CD4-positive, alpha-beta T cell treated with Interleukin-6 at 100 ng/mL for 8 hours (primary cell): ENCODE measurements at places on chromosomes 13 and 19.

DNA sequence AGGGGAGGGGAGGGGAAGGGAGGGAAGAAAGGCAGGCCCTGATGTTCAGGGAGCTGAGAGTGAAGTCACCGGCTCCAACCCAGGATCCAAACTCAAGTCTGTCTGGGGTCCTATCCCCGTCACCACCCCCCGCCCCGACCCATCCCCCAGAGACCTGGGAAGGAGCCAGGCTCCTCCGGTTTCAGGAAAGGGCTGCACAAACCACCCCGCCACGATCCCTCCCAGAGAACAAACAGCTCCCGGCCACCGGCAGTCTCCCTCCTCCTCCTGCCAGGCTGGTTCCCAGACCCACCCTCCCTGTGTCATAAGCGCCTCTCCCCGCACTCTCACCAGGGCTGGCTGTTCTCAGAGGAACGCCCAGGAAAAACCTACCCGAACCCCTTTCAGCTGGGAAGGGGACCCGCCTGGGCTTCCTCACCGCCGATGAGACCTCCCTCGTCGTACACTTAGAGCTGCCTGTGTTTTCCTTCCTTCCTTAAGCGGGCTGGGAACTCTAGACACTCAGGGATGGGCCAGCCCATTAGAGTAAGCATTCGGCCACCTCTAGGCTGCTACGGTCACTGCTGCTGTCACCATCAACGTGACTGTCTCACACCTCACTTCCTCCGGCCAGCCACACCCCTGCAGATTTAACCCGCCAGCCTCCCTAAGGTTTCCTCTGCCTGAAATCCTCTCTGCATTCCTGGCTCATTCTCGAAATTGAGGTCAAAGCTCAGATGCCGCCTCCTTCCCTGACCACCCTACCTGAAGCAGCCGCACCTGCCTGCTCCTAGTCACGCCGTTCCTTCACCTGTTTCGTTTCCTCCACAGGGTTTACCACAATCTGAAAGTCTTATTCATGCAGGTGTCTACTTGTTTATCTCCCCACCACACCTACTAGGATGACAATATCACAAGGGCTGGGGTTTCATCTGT, 6.3 kb upstream of the RDH13 start:
- DNase-seq, result no peak

GRCh38 chr19:46861691-46862502, 1.1 kb downstream of the ARHGAP35 start:
- peak; percentile 2 for DNase-seq

- DNase-seq, result no peak
Observed at GRCh38 chr19:31095100-31095804, 254.0 kb downstream of the TSHZ3 start.

GRCh38 chr19:52535771-52536447, 8.4 kb downstream of the ZNF808 start:
- DNase-seq, result peak; percentile 88

GRCh38 chr13:91368676-91369440, 21.4 kb downstream of the MIR17HG start:
- DNase-seq, result no peak

DNA sequence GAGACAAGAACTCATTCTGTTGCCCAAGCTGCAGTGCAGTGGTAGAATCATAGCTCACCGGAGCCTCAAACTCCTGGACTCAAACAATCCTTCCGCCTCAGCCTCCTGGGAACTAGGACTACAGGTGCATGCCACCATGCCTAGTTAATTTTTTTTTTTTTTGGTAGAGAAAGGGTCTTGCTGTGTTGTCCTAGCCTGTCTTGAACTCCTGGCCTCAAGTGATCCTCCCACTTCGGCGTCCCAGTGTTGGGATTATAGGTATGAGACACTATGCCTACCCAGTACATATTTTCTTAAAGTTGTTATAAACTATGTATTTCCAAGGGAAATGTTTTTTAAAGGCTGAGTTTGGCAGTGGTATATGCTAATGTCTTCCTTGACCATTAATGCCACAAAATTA, 412.6 kb downstream of the KLF12 start:
- no peak for DNase-seq

DNA sequence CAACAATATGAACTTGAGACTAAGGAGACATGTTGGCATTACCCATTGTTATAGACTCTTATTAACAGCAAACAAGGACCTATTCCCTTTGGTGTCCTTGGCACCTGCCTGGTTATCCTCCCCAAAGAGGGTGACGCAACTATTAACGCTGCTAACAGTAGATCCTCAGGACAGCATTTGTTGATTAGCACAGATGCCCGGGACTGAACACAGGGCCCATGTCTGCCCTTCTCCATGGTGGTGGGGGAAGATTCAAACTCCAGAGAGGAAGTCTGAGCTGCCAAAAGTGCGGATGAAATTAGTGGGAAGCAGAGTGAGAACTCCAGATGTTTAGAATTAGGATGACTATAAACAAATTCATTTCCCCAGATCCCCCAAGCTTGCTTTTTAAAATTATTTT, 101.2 kb upstream of the RAP2A start:
- DNase-seq, result no peak

GRCh38 chr19:16587833-16588823, 15.9 kb upstream of the SLC35E1 start:
- peak; percentile 55 for DNase-seq

- DNase-seq, result no peak
Observed at GRCh38 chr19:18906605-18907519, 10.9 kb upstream of the CERS1 start.

DNA sequence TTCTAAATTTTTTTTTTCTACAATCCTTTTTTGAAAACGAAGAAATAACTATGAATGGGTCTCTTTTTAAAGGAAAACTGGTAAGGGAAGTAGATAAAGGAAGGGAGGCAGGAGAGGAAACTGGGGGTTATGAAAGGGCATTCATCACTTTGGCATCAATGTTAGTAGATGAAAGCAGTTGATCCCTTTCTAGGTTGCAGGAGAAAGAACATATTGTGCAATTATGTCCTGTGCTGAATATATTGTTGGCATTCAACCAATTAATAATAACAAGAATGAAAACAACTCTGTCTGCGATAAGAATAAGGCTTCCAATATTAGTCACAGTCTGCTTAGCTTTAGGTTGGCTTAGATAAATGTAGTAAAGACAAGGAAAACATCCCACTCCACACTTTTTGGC, 796.8 kb upstream of the KLHL1 start:
- DNase-seq, result no peak

DNA sequence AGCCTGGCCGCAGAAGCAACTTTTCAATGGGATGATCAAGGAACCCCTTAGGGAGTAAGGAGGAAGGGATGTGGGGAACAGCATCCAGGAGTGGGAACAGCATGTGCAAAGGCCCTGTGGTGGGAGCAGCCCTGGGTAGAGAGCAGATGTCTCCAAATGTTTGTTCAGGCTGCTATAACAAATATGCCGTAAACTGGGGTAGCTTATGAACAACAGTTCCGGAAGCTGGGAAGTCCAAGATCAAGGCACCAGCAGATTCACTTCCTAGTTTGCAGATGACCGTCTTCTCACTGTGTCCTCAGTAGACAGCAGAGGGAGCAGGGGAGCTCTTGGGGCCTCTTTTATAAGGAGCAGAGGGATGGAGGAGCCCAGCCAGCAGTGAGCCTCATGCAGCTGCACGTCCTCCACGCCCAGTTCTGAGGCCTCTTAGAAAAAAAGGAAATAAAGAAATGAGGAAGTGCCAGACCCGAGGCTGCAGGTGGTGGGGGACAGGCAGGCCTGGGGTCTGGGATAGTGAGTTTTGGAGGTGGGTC, 4.2 kb upstream of the LRRC25 start:
- no peak for DNase-seq
